ENCODE measurements at places on chromosomes 16 and 17. TPM values are rescaled to one million over a fixed set of nuclear protein-coding genes. Genes with fewer than 3 reads are reported as not detected.

- no peak for DNase-seq
These were observed 39.4 kb downstream of the PLCG2 start for GRCh38 chr16:81818568-81818896.

DNA sequence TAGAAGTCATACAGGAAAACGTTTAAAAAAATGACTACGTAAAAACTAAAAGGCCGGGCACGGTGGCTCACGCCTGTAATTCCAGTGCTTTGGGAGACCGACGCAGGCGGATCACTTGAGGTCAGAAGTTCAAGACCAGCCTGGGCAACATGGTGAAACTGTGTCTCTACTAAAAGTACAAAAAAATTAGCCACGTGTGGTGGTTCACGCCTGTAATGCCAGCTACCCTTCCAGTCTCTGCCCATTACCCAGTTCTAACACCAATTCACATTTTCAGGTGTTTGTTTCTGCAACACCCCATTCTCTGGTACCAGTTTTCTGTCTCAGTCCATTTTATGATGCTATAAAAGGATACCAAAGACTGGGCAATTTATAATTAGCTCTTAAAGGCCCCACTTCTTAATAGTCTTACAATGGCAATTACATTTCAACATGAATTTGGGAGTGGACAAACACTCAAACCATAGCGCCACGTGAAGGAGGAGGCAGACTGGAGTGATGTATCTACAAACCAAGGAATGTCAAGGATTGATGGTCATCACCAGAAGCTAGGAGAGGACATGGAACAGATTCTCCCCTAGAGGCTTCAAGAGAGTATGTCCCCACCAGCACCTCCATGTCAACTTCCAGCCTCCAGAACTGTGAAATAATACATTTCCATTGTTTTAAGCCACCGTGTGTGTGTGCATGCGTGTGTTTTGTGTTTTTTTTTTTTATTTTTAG, 791 bp upstream of the C17orf75 start:
- DNase-seq = no peak

- DNase-seq = peak; percentile 65
These were observed 1.9 kb downstream of the CEMP1 start for GRCh38 chr16:2529061-2529931.

DNA sequence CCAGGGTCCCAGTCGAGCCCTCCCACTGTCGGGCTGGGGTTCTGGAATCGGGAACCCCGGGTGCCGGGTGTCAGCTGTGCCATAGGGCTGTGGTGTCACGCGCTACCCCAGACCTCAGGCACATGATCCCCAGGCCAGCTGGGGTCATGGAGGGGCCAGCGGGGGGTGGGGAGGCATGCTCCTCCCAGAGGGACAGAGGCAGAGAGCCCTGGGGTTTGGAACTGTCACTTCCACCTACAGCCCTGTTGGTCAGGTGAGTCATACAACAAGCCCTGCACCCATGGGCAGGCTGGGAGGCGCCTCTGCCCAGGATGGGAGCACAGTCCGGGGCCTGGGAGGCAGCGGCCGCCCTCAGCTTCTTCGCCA, 63.0 kb downstream of the BAIAP2 start:
- peak; percentile 85 for DNase-seq

- no peak for DNase-seq
These were observed 16.7 kb upstream of the ATP2C2 start for GRCh38 chr16:84351630-84352029.

GRCh38 chr17:74394275-74394950, 27.1 kb downstream of the GPR142 start:
- no peak for DNase-seq

HOXB4 gene
- 4.9 TPM for total RNA-seq

NUFIP2 gene
- total RNA-seq = 51.5 TPM

ITGB3 gene
- total RNA-seq = 6.6 TPM

ZP2 gene
- total RNA-seq = 0.67 TPM

Measured in upper lobe of right lung (tissue), 1 donor.